ENCODE measurements at places on chromosomes 7 and 10. TPM values are rescaled to one million over a fixed set of nuclear protein-coding genes. Genes with fewer than 3 reads are reported as not detected.

The GRID2IP gene
- 0.23 TPM for total RNA-seq

- DNase-seq = no peak
- H3K4me3 ChIP-seq = no peak overlapping the region
- H3K27me3 ChIP-seq = peaks cover 13% of the 10 kb centered on the region
- peaks cover 10% of the 10 kb centered on the region for H3K4me1 ChIP-seq
- H3K27ac ChIP-seq = no peak overlapping the region
These were observed 12.3 kb upstream of the MRPS33 start for GRCh38 chr7:141027043-141027442.

The SPDYE3 gene
- not detected for total RNA-seq

The PRR15 gene
- not detected for total RNA-seq

DNA sequence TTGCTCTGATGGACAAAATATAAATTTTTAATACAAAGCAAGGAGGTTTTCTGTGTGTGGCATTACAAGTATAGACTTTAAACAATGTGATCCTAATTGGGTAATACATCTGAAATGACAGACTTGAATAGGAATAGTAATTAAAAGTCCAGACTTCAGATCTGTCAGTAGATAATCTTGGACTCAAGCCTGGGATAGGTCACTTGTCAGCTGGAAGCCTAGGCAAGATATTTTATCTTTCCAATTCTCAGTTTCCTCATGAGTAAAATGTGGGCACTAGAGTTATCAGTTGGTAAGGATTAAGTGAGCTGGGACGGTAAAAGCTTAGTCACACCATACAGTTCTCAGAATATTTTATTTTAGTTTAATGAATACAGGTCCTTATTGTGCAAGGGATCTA is 10.4 kb upstream of the ZMYND11 start:
- H3K27me3 ChIP-seq = peaks cover 14% of the 10 kb centered on the region
- no peak overlapping the region for H3K27ac ChIP-seq
- no peak for DNase-seq
- no peaks in the 10 kb centered on the region for H3K36me3 ChIP-seq

The ADIRF gene
- not detected for total RNA-seq

- DNase-seq = no peak
- no peaks in the 10 kb centered on the region for H3K36me3 ChIP-seq
These were observed 2.0 kb downstream of the RELN start for GRCh38 chr7:103987451-103987850.

DNA sequence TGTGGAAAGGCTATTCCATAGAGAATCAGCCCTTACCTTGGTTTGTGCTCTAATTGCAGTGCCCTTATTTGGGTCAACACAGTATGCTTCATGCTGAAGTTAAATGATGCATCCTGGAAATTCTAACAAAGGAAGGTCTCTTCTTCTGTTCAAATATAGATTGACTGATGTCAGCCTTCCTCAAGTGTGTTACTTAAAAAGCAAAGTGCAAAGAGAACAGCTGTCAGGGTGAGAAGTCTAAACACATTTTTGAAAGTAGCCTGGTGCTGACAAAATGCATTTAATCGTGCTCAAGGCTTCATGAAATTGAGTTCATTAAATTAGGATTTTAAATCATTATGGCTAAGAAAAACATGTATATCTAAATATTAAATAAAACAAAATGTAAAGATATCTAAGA is 19.5 kb downstream of the AGR2 start:
- no peaks in the 10 kb centered on the region for H3K27me3 ChIP-seq
- no peaks in the 10 kb centered on the region for H3K4me1 ChIP-seq
- DNase-seq = no peak
- no peak overlapping the region for H3K4me3 ChIP-seq

The LBX1 gene
- total RNA-seq = not detected

- H3K4me3 ChIP-seq = no peak overlapping the region
- DNase-seq = no peak
- H3K36me3 ChIP-seq = no peaks in the 10 kb centered on the region
- no peaks in the 10 kb centered on the region for H3K27me3 ChIP-seq
These were observed 305.4 kb upstream of the SHH start for GRCh38 chr7:156117542-156118247.

DNA sequence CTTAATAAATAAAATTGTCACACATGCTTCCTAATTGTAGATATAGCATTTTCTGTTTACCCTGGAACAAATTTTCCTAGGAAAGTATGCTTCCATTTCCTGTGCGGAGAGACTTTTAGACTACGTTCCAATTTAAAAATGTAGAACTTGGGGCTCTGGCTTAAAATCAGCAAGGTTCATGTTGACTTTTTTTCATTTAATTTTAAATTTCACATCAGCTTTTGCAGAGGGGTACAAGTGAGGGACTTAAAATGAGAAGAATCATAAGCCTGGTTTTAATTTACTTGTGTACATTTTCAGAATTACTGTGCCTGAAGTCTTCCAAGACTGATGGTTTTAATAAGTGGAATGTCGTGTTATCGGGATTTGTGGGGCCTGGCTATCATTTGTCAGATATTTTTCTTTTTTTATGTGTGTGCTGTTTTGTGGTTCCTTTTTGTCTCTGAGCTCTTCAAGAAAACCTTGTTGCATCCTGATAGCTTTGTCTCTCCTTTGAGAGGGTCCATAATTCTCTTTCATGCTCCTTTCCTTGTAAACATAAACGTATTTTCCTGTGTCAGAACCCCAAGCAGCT is 8.8 kb upstream of the ATRNL1 start:
- DNase-seq = no peak
- H3K36me3 ChIP-seq = peaks cover 2% of the 10 kb centered on the region
- no peak overlapping the region for H3K27ac ChIP-seq
- H3K4me3 ChIP-seq = no peak overlapping the region

- no peaks in the 10 kb centered on the region for H3K36me3 ChIP-seq
- no peaks in the 10 kb centered on the region for H3K27me3 ChIP-seq
- no peaks in the 10 kb centered on the region for H3K4me1 ChIP-seq
- no peak overlapping the region for H3K4me3 ChIP-seq
These were observed 394.8 kb upstream of the IGFBP3 start for GRCh38 chr7:46315891-46316290.

The FGF8 gene
- not detected for total RNA-seq

- H3K27ac ChIP-seq = no peak overlapping the region
- peaks cover 2% of the 10 kb centered on the region for H3K27me3 ChIP-seq
- no peak for DNase-seq
- H3K4me3 ChIP-seq = no peak overlapping the region
- no peaks in the 10 kb centered on the region for H3K4me1 ChIP-seq
These were observed 327.2 kb upstream of the AKR1E2 start for GRCh38 chr10:4498711-4499251.

The SPDYE9 gene
- not detected for total RNA-seq

- H3K36me3 ChIP-seq = no peaks in the 10 kb centered on the region
- no peak overlapping the region for H3K4me3 ChIP-seq
- no peak for DNase-seq
- H3K4me1 ChIP-seq = no peaks in the 10 kb centered on the region
- H3K27me3 ChIP-seq = no peaks in the 10 kb centered on the region
- no peak overlapping the region for H3K27ac ChIP-seq
These were observed 392.8 kb downstream of the DNAJB6 start for GRCh38 chr7:157729566-157729965.

DNA sequence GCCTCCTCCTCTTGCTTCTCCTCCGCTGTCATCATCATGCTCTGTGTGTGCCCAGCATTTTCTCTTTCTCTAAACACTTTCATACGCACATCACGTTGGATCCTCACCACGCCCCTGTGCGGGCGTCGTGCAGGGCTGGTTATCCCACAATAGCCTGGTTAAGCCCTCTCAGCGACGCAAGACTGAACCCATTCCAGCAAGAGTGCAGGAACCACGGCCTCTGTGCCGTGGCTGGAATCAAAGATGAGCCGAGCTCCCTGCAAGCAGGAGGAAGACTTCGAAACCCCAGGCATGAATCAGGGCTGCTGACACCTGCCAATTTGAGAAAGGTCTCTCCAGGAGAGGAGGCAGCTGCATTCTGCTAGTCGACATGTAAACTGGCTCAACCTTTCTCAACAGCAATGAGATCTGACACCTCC is 74.8 kb upstream of the FOXK1 start:
- H3K4me1 ChIP-seq = no peaks in the 10 kb centered on the region
- no peak overlapping the region for H3K27ac ChIP-seq
- H3K4me3 ChIP-seq = no peak overlapping the region
- DNase-seq = no peak

DNA sequence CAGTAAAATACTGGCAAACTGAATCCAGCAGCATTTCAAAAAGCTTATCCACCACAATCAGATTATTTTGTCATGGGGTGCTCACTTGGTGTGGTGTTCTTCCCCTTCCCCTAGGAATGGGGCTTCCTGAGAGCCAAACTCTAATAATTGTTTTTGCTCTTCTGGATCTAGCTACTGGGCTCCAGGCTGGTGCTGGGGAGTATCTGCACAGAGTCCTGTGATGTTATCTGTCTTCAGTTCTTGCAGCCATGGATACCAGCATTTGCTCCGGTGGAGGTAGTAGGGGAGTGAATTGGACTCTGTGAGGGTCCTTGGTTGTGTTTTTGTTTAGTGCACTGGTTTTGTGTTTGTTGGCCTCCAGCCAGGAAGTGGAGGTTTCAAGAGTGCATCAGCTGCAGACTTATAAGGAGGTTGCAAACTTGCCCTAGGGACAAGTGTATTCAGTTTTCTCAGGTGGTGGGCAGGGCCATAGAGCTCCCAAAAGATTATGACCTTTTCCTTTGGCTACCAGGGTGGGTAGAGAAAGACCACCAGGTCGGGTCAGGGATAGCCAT is 308.5 kb upstream of the MAGI2 start:
- no peak overlapping the region for H3K27ac ChIP-seq
- H3K27me3 ChIP-seq = peaks cover 3% of the 10 kb centered on the region
- H3K36me3 ChIP-seq = peaks cover 4% of the 10 kb centered on the region
- no peak for DNase-seq

DNA sequence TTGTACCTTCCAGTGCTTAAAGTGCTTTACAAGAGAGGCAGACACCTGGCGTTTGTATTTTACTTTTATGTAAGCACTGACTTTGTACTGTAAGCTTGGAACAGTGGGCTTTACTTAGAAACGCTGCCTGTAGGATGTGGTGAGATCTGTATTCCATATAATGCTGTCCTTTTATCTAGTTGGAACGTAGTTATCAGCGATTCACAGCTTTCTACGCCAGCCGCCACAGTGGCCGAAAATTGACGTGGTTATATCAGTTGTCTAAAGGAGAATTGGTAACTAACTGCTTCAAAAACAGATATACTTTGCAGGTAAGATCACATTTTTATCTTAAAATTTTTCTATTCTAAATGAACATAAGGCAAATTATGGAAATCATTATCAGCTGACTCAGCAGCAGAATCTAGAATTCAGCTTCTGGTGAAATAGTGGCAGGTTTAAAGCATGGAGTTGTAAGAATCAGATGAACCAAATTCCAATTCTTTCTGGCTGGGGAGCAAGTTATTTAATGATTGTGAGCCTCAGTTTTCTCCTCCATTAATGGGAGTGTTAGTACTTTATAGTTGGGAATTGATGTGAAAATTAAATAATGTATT is 91.5 kb downstream of the CUL1 start:
- H3K4me3 ChIP-seq = no peak overlapping the region
- H3K27me3 ChIP-seq = no peaks in the 10 kb centered on the region
- no peak for DNase-seq
- H3K36me3 ChIP-seq = peaks cover 55% of the 10 kb centered on the region

- H3K27me3 ChIP-seq = peaks cover 1% of the 10 kb centered on the region
- H3K27ac ChIP-seq = no peak overlapping the region
- H3K4me3 ChIP-seq = no peak overlapping the region
- peaks cover 2% of the 10 kb centered on the region for H3K4me1 ChIP-seq
- no peaks in the 10 kb centered on the region for H3K36me3 ChIP-seq
These were observed 193.2 kb upstream of the HABP2 start for GRCh38 chr10:113359655-113360054.

- H3K27ac ChIP-seq = no peak overlapping the region
- H3K27me3 ChIP-seq = no peaks in the 10 kb centered on the region
- H3K36me3 ChIP-seq = peaks cover 3% of the 10 kb centered on the region
- no peak overlapping the region for H3K4me3 ChIP-seq
These were observed 9.2 kb upstream of the EPHA1 start for GRCh38 chr7:143417734-143418383.

- no peak overlapping the region for H3K27ac ChIP-seq
- peaks cover 11% of the 10 kb centered on the region for H3K27me3 ChIP-seq
- no peaks in the 10 kb centered on the region for H3K4me1 ChIP-seq
- no peaks in the 10 kb centered on the region for H3K36me3 ChIP-seq
- no peak overlapping the region for H3K4me3 ChIP-seq
These were observed 134.7 kb downstream of the TMEM178B start for GRCh38 chr7:141208539-141208938.

The MYOZ1 gene
- total RNA-seq = not detected

GRCh38 chr7:43391518-43391917 is 191.4 kb upstream of the STK17A start:
- no peak overlapping the region for H3K4me3 ChIP-seq
- H3K27me3 ChIP-seq = peaks cover 12% of the 10 kb centered on the region
- DNase-seq = no peak

GRCh38 chr10:122419876-122420623 is 34.4 kb upstream of the ARMS2 start:
- no peak overlapping the region for H3K27ac ChIP-seq
- H3K36me3 ChIP-seq = peaks cover 55% of the 10 kb centered on the region
- H3K4me3 ChIP-seq = no peak overlapping the region
- peaks cover 78% of the 10 kb centered on the region for H3K4me1 ChIP-seq
- DNase-seq = no peak

The SLC18A2 gene
- not detected for total RNA-seq
